ENCODE measurements at places on chromosomes 5 and 9.

- DNase-seq, result no peak
Measured at GRCh38 chr9:129669946-129670345, 4.5 kb downstream of the PRRX2 start.

DNA sequence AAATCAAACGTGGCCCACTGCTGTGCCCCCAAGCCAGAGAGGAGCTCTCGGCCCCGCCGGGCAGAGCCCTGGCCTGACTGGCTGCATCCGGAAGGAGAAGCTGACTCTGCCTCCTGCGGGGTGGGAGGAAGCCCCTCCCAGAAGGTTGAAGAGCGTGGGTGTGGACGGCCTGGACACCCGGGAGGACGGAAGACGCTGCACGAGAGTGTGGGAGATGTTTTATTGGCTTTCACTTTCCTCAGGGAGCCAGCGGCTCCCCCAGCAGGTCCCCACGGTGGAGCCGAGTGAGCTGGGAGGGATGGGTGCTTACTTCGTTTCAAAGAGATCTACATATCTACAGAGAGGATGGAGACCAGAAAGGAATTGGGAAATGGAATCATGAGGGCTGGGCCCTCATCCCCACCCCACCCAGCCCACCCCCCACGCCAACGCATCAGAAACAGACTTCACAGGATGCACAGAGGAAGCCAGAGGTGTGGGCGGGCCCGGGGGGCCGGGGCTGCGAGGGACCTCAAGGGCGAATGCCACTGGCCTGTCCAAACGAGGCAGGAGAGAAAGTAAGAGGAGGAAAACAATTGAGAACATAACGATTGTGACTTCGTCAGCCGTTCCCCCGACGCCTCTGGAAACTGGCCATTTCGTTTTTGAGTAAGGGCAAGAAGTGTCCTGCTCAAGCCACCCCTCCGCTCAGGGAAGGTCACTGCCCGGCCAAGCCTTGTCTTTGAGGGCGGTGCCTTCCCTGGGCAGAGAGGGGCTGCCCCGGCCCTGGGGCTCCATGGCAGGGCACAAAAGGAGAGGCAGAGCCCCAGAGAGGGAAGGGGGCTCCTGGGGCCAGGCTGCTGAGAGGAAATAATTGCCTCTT lies 32.1 kb downstream of the FAM163B start:
- no peak for DNase-seq

GRCh38 chr5:55030676-55031369 lies 6.8 kb downstream of the GZMK start:
- no peak for DNase-seq

GRCh38 chr9:128886211-128886891 lies 4.4 kb downstream of the LRRC8A start:
- no peak for DNase-seq

DNA sequence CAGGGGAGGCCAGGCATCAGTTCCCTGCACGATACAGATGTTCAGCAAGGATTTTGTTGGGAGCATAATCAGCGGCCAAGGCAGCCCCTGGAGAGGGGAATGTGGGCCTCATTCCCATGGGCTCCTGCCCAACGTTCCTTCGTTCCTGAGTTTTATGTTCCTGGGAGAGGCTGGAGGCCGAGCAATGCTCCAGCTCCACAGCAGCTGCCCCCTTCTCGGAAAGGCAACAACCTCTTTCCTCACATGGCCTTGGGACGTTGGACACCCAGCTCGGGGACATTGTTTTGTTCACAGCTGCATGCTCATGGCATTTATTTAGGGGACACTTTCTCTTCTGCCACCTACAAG lies 63.8 kb upstream of the COL15A1 start:
- DNase-seq, result no peak

- DNase-seq, result no peak
Measured at GRCh38 chr5:123717139-123717538, 205.2 kb downstream of the CSNK1G3 start.

- no peak for DNase-seq
Measured at GRCh38 chr5:175894271-175894670, 22.9 kb downstream of the CPLX2 start.

- no peak for DNase-seq
Measured at GRCh38 chr9:34988218-34989002, 1.1 kb upstream of the DNAJB5 start.

DNA sequence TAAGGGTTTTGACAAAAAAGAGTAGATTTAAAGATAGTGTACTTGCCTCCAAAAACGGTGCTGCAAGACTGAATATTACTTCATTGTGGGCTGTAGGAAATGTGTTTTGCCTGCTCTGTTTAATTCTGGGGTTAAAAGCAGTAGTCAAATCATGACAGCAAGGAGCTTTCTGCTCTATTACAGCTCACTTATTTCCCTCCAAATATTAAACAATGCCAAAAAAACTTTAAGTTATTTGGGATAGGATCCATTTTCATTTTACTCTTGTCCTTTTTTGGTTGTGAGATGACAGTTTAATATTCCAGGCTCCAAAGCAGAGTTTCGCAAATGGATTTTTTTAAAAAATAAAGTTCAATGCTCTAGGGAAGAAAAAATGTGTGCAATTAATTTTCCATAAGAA lies 340.4 kb upstream of the RGMB start:
- DNase-seq, result no peak

GRCh38 chr9:14326264-14326826 lies 12.4 kb upstream of the NFIB start:
- peak; percentile 96 for DNase-seq

GRCh38 chr9:36566813-36567221 lies 5.9 kb upstream of the MELK start:
- no peak for DNase-seq

DNA sequence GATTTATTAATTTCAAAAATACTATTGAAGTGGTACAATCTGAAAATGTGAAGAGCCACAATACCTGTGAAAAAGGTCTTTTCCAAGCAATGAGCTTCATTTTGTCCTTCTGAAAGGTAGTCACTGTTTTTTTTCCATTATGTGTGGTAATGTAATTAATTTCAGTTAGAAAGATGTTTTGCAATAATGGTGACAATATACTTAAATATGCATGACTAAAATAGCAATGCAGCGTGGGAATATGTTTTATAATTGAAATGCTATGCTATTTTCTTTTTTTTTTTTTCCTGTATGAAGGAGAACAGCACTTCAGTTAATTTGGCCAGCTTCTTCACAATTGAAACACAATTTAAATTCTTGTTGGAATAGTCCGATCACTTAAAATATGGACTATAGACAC lies 41.9 kb downstream of the NPR3 start:
- DNase-seq, result no peak

DNA sequence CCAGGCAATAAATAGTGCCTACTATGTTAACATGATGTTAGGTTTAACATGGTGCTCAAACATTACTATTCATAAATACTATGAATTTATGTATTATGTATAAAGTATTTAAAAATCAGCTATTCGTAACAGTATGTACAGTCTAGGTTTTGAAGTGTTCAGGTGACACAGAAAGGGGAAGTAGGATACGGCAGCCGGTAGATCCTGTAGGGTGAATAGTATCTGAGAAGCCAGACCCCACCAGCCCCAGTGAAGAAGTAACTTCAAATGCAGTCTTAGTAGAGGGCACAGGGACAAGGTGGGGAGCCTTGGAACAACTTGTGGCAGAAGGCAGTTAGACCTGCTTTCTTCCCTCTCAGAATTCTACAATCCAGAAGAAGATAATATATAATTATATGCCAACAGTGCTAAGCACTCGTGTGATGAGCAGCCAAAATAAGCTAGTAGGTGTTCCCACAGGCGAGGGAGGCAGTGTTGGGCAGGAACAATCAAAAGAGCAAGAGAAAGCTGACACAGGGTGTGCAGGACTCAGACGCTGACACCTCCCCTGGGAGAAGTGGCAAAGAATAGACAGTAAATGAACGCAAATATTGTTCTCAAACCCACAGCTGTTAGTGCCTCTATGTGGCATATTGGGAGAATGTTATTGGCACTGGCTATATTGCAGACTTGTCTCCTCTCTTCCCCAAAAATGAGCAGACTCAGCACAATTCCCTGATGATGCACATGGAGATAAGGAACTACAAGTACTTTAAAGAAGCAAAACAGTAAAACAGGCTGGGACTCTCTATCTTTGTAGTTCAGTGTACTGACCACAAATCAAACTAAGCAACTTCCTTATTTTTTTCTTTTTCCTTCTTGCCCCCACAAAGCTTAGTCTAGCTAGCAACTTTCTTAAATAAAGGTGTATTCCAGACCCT lies 4.6 kb downstream of the ZNF367 start:
- DNase-seq, result no peak

DNA sequence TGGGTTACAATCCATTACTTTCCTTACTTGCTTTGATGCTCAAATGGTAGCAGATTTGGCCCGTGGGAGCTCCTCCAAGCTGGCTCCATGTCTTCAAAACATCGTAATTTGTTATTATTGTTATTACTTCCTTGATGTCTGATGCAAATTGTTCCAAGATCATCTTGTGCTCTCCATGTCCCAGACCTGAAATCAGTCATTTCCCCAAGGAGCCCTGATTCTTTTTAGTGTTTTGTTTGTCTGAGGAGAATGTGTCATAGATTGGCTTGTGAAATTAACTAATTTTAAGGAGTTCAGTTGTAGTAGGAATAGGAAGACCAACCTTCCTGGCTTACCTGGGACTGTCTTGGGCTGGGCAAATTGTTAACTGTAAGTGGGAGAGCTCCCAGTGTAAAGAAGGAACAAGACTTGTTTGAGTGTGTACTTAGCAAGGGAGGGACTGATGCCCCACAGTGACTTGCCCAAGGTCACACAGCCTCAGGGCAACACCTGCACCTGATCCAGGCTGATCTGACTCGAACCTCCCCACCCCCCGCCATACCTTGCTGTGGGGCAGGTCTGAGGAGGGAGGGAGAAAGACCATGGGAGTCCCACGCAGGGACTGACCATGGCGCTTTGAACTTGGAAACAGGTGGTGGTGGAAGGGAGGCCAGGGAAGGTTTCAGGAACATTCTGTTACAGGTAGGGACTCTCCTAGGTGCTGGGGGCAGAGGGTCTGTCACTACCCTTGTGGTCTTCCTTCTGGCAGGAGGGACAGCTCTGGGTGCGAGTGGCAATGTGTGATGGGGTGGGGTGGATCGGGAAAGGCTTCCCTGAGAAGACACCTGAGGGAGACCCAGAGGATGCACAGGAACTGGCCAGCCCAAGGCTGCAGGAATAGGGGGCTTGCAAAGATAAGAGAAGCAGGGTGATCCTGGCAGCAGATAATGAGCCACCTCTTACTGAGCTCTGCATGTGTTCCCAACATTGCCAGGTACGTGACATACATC lies 2.7 kb upstream of the BICD2 start:
- DNase-seq, result no peak

DNA sequence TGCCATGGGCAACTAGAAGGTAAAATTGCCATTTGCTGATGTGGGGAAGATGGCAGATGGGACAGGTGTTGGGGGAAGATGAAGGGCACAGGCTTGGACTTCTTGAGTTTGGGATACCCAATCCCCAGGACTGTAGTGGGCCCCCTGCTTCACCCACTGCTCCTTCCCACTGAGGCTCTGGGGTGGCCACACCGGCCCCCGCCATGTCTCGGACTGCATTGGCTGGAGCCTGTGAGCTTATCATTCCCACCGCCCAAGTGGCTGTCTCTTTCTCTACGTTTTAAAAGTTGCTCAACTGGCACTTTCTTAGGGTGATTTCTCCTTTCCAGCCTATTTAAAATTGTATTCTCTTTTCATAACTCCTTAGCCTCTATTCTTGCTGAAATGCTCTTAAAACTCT lies 730.0 kb upstream of the ADAMTS16 start:
- no peak for DNase-seq

GRCh38 chr5:42876375-42876844 lies 64.7 kb upstream of the SELENOP start:
- DNase-seq, result no peak

DNA sequence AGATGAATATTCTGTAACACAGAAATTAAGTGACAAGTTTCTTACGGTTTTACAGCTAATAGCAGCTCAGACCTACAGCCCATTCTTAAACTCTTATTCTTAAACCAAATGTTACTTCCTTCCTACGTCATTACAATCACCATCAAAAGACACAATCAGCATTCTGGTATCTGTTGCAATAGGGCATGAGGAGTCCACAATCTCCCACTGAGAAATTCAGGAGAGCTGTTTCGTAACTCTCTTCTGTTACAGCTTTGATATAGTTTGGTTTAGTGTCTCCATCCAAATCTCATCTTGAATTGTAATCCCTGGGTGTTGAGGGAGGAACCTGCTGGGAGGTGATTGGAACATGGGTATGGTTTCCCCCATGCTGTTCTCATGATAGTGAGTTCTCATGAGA lies 163.4 kb downstream of the GAS1 start:
- DNase-seq, result no peak

DNA sequence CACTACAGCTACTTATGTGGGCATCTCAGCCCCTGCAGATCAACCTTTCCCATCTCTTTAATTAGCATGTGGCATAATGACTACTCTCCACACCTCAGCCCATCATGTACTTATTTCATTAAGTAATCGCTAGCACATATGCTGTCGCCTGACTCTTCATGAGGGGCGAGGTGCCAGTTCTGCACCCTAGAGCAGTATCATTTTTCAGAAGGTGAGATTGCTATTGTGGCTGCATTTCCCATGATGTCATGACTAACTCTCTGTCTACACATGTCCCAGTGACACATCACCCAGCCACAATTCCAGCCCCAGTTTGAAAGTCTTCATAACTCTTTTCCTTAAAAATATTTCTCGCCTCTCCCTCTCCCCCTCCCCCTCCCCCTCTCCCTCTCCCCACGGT lies 7.6 kb upstream of the F2RL1 start:
- DNase-seq, result no peak

GRCh38 chr5:19771174-19771835 lies 216.7 kb downstream of the CDH18 start:
- DNase-seq, result no peak

DNA sequence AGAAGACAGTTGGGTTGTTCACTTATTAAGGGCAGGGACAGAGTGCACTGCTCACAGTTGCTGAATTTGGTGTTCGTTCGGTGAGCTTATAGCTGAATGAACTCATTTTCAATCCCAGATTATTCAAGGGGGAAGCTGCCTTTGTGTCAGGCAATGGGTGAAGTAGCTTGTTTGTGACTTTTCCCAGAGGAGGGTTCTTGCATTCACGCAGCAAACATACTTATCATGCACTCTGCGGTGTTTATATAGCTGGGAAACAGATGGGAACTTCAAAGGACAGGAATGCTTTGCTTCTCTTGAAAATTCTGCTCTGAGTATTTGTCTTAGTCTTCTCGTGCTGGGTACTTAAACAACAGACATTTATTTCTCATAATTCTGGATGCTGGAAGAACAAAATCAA lies 64.7 kb upstream of the ABCA1 start:
- DNase-seq, result no peak

- DNase-seq, result no peak
Measured at GRCh38 chr9:126796758-126797157, 8.1 kb upstream of the ZBTB43 start.

DNA sequence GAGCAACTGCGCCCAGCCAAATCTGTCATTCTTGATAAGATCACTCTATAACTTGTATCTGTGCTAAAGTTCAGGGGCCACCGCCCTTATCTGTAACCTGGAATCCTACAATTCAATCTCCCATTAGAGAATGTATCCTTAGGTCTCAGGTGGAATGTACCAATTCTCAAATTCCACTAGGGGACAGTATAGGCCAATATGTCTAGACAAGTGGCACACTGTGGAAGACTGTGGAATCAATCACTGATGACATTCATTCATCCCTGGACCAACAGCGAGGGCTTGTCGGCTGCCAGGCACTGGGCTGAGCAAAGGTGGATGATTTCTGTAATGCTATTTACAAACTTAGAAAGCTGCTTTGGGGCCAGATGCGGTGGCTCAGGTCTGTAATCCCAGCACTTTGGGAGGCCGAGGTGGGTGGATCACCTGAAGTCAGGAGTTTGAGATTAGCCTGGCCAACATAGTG lies 28.7 kb upstream of the MEGF9 start:
- DNase-seq, result no peak

- no peak for DNase-seq
Measured at GRCh38 chr5:170635706-170636105, 131.9 kb downstream of the KCNIP1 start.

GRCh38 chr9:137222190-137223077 lies at the start of gene RNF208:
Gene RNF208 (minus strand): TSS chr9:137222240. CDS start chr9:137221212, 1,028 bp downstream.
- DNase-seq, result no peak

All from SHP77 treated with DMSO at 0.1 percent for 48 hours (cell line).